ENCODE measurements at places on chromosomes 16 and 17. TPM values are rescaled to one million over a fixed set of nuclear protein-coding genes. Genes with fewer than 3 reads are reported as not detected.

Gene SRR
- 29.8 TPM for polyA plus RNA-seq

Gene QRICH2
- 1.5 TPM for polyA plus RNA-seq

Gene CTRL
- 3.8 TPM for polyA plus RNA-seq

Gene CARD14
- polyA plus RNA-seq, result 0.05 TPM

Gene HOXB4
- 1.2 TPM for polyA plus RNA-seq

Gene RNF213
- polyA plus RNA-seq, result 18.8 TPM

Gene SP6
- not detected for polyA plus RNA-seq

GRCh38 chr16:3946604-3947180 lies 66.2 kb upstream of the CREBBP start:
- no peak for DNase-seq

DNA sequence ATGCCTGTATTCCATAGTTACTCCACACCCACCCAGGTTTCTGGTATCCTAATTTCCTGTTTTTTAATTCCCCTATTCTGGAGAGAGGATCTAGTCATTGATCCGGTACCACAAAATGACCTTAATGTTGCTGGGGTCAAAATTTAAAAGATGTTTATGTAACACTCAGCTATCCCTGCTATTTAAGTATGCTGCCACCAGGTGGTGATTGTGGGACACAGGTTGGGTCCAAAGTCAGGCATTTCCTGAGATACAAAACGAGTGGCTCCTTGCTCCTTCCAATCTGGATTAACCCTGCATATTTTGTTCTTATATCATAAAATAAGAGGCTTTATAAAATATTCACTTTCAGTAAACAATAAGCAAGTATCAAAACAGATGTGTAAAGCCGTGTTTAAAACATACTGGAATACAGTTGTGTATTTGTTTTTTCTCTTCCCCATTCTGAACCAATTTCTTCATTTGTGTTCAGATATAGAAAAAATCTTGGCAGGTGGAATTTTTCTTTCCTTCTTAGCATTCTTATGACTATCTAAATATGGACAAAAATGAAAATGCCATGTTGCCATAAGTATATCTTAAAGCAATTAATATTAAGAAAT lies 16.3 kb downstream of the HS3ST4 start:
- peak; percentile 30 for DNase-seq

DNA sequence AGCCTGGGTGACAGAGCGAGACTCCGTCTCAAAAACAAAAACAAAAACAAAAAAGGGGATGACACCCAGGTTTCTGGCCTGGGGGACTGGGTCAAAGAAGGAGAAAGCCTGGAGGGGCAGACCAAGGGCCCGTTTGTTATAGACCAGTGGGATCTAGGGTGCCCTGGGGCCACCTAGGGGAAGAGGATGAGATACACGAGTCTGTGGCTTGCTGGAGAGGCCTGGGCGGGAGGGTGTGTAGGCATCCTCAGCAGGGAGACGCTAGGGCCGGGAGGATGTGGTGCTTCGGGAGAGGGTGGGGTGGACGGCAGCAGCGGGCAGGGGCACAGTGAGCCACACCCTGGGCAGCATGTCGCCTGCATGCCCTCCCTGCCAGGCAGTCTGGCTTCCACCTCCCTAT lies 17.1 kb upstream of the CRK start:
- DNase-seq, result no peak

DNA sequence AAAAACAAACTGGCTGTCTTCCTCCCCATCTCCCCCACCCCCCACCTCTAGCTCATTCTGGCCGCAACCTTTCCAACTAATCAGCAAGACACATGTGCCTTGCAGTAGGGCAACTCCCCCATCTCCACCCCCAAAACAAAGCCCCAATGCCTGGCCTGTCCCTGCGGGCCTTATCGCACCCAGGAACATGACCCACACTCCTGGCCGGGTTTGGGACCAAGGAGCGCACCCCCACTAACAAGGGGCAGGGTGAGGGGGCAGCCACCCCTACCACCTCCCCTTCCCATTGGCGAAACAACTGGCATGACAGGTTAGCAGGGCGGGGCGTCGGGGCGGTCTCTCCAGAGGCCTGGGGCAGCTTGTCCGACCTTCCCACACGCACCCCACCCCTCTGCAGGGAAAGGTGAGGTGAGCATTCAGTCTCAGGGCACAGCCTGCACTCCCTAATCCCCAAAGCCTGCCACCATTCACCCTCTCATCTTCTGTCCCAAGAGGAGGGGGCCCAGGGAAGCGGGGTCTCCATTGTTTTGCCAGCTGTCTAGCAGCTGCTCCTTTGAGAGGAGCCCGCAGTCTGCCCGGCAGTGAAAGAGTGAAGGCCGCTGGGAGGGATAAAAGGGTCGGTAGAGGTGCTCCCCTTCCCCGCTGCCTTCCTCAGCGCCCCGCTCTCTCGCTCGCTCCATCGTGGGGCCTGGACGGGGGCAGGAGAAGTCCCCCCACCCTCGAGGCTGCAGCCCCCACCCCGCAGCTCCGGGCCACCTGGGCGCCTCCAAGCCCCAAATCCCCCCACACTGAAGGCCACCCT lies 765 bp downstream of the MYO18A start:
- peak; percentile 41 for DNase-seq

DNA sequence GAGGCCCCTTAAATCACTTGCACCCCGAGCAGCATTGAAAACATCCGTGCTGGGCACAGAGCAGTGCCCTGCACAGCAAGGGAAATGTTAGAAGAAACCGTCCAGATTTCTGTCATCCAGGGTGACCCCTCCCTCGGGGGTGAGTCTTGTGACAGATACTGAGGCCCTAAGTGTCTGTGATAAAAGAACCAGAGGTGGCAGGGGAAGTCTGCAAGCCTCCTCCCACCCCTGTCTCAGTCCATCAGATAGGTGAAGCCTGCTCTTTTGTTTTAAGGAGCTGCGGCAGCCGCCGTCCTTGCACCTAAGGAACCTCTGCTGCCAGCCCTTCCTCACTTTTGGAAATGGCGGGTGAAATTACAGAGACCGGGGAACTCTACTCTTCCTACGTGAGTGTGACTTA lies 845 bp upstream of the NAT9 start:
- DNase-seq, result peak; percentile 20

DNA sequence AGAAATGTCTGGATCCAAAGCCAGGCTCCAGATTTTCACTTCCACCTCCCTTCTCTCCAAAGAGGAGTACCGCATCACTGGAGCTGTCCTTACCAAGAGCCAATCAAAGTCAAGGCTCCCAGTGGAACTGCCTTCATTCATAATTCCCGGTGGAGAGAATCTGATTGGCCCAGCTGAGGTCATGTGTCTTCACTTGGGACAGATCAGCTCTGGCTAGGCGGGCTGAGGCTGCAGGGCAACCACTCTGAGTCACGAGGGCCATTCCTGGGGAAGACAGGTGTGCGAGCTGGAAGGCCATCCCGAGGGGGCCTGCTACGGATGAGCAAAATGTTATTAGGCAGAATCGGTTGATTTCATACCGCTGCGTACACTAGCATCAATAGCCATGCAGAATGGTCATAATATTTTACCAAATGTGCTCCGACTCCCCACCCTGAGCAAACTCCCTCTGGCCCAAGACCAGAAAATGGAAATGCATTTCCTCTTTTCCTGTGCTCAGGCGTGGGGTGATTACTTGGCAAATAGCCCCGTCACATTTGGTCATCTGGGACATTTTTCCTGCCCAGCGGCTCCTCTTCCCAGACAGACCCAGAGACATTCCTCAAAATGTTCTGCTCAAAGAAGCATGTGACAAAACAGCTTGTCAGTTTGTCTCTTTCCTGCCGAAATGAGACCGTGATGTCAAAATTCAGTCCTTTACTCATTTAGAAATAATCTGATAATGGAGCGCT lies 111.1 kb downstream of the AIPL1 start:
- DNase-seq, result no peak

DNA sequence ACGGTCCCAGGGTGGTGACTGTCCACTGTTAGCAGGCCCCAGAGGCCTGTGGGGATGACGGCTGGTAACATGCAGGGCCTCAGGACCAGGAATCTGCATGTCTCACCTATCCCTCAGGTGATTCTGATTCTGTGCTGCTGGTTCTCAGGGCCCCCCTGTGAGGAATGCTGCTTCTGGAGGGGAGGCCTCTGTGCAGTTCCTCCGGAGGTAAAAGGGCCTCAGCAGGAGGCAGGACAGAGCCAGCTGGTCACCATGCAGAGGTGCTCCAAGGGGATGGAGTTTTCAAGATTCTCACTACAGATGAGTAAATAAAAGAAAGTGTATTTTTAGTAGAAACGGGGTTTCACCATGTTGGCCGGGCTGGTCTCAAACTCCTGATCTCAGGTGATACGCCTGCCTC lies 33.8 kb downstream of the CLEC16A start:
- DNase-seq, result no peak

DNA sequence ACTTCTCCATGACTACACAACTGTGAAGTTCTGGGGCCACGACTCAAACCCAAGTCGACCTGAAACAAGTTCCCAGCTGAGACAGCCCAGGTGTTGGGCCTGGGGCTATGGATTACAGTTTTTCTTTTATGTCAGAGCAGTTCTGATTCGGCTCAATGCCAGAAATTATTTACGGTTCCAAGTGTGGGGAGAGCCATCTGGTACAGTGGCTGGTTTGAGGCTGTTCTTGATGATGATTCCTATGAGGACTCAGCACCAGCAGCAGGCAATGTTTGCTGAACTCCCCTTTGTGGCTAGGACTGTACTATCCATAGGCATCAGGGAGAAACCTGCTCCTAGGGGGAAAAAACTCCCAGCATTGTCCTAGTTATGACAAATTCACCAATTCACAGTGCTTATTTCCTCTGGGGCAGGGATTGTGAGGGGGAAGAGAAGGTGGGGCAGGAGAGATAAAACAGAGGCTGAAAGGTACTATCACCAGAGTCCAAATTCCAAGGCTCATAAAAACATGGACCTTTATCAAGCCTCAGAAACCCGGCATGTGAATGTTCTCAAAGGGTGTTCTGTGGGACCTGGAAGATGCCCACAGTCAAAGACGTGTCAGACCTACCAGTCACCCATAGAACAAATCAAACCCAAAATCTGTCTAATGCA lies 18.2 kb upstream of the CMTM4 start:
- DNase-seq, result no peak

- no peak for DNase-seq
Observed at GRCh38 chr16:83115491-83116232, 488.9 kb downstream of the CDH13 start.

- peak; percentile 49 for DNase-seq
Observed at GRCh38 chr16:732936-733335, 6.0 kb downstream of the HAGHL start.

DNA sequence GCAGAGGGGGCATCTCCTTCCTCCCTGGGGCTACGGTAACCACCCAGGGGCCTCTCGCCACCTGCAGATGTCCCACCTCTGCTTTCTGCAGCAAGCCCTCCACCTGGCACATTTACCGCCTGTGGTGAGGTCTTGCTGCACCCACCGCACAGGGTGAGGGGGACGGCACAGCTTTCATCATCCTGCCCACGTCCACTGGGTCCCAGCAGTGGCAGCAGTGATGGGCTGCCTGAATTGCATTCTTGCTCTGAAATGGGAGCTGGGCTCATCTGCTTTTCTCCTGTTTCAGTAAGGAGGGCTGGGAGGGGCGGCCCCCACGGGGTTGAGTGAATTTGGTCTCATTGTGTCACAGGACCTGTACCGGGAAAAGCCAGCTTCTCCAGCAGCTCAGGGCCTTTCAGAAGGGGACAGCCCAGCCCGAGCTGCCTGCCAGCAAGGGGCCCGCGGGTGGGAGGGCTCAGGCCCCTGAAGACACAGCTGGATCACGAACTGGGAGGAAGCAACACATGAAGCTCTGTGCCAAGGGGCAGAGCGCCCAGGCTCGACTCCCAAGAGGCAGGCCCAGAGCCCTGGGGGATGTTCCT lies 12.7 kb downstream of the DNAAF8 start:
- peak; percentile 25 for DNase-seq

GRCh38 chr16:72887537-72887936 lies 160.4 kb downstream of the ZFHX3 start:
- no peak for DNase-seq

GRCh38 chr16:35692824-35693223 lies 2233.4 kb downstream of the TP53TG3F start:
- no peak for DNase-seq

DNA sequence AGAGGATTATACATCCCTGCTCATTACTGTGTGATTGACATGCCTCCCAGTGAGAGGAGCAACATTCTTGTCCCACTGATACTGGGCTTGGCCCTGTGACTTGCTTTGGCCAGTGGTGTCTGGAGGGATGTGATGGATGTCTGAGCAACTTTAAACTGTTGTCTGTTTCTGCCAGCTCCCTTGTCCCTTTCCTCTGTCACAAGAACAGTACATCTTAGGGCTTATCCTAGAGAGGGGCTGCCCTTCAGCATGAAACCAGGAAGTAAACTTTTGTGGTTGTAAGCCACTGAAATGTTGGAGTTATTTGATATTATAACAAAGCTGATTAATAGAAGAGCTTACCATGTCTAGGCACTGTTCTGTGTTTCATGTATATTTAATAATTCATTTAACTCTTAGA lies 82.9 kb upstream of the GPRC5B start:
- no peak for DNase-seq

- DNase-seq, result peak; percentile 23
Observed at GRCh38 chr16:53882310-53882709, 178.4 kb downstream of the FTO start.

- DNase-seq, result peak; percentile 43
Observed at GRCh38 chr16:74304164-74304834, 7.7 kb downstream of the PSMD7 start.

DNA sequence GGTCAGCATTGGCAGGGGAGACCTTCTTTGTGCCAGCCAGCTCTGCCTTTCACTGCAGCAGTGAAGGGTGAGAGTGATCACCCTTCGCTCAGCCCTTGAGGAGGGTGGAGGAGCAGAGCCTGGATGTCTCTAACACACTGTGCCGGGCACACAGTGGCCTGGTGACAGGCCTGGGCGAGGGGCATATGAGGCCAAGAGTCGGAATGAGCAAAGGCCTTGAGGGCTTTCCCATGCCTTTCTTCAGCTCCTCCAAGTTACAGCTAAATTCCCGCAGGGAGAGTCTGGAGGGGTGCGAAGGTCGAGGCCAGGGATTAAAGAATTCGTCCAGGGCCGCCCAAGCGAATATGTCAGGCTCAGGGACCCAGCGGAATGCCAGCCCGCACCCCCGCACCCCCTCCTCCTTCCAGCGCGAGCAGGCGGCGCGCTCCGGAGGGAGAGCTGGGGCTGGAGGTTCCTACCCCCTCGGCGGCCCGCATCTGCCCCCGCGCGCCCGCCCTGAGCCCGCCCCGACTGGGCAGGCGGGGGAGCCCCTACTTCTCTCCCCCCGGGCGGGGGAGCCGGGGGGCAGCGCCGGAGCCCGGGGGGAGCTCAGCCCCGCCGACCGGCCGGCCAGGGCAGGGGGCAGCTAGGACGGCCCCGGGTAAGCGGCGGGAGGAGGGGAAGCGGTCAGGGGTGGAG lies at the start of gene RASL10B:
TSS of gene RASL10B (plus strand) at position 401 of the 678 bp plus-strand sequence. CDS start 3,546 bp downstream, outside the sequence.
- peak; percentile 73 for DNase-seq

GRCh38 chr16:89910717-89911354 lies 7.8 kb upstream of the MC1R start:
- no peak for DNase-seq

Data from GM23248 (cell line).